Right renal pelvis (tissue), 4 donors: ENCODE measurements at places on chromosomes 2 and 18.

- DNase-seq: no peak
Observed at GRCh38 chr2:223712642-223713041, 110.5 kb upstream of the SCG2 start.

DNA sequence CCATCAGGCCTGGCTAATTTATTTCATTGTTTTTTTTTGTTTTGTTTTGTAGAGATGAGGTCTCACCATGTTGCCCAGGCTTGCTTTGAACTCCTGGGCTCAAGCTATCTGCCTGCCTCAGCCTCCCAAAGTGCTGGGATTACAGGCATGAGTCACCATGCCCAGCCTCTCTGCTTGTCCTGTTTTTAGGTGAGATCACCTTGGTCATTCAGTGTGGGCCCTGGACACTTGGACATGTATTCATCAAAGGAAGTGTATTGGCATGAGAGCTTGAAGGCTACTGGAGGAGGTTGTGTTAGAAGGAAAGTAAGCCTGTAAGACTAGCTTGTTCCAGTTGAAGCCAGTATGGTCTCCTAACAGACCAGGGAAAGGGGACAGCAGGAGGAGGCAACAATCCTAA, 229.2 kb upstream of the RGPD4 start:
- DNase-seq: no peak

- no peak for DNase-seq
Observed at GRCh38 chr2:223121283-223121682, 69.3 kb downstream of the KCNE4 start.

DNA sequence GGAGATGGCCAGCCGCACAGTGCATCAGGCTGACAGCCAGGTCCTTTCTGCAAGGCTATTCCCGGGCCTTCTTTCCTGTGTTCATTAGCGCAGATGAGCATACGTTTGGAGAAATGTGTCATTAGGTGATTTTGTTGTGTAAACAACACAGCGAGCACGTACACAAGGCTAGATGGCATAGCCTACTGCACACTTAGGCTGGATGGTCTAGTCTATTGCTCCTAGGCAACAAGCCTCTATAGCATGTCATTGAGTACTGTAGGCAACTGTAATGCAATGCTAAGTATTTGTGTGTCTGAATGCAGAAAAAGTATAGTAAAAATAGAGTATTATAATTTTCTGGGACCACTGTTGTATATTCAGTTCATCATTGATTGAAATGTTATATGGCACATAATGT, 50.9 kb upstream of the PHLPP1 start:
- no peak for DNase-seq

DNA sequence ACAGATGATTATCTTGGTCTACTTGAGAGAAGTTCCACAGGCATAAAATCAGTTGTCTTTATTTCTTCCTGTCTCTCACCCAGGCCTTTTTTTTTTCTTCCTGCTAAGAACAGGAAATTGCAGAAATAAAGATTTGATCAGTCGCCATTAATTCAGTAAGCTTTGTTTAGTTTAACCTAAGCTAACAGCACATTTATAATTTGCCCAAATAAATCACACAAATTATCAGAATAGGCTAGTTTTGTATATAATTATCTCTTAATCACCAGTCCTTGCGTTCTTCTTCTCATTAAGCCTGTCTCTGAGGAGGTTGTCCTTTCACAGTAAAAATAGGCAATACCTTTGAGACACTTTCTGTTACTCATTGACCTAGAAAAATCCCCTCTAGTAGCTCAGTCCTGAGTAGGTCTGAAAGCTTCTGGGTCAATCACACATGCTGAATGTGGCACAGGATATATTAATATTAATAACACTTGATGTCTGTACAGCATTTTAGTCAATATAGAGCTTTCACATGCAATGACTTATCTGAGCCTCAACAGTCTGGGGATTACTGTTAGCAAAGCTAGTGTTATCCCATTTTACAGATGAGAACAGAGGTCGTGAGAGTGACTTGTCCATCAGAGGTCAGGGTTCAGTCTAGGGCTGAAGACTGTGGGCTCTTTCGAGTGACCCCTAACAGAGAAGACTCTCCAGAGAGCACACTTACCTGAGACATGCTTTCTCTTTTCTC, 11.2 kb upstream of the STK17B start:
- DNase-seq: no peak

DNA sequence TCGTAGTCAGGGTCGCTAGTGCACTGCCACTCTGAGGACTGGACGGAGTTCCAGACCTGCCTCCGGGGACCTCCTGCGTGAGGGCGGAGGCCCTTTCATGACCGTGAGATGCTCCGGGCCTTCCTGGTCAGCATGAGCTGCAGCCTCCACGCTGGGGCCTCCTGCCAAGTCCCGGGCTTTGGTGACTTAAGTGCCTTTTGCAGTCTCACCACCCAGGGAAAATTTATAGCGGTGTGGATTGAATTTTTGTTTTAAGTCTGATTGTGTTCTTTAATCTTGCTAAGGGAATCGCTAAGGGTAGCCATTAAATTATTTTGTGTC, 33.6 kb downstream of the CHRNA1 start:
- DNase-seq: no peak

GRCh38 chr18:35619464-35619863, 37.9 kb downstream of the GALNT1 start:
- DNase-seq: no peak

DNA sequence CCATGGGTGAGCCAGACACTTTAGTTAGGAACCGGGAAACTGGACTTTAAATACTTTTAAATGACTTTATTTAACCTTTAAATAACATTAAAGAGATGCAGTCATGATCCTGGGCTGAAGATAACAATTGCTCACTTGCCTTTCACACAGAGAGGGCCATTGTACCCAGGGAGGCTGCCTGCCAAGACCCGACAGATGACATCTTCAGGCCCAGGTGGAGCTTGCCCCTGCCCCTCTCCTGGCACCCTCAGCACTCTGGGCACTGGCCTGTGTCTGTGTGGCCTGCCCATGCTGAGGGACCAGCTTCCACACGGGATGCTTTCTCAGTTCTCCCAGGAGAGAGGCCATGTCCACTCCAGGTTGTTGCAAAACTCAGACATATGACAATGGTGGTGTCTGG, 216.4 kb upstream of the MYT1L start:
- no peak for DNase-seq

DNA sequence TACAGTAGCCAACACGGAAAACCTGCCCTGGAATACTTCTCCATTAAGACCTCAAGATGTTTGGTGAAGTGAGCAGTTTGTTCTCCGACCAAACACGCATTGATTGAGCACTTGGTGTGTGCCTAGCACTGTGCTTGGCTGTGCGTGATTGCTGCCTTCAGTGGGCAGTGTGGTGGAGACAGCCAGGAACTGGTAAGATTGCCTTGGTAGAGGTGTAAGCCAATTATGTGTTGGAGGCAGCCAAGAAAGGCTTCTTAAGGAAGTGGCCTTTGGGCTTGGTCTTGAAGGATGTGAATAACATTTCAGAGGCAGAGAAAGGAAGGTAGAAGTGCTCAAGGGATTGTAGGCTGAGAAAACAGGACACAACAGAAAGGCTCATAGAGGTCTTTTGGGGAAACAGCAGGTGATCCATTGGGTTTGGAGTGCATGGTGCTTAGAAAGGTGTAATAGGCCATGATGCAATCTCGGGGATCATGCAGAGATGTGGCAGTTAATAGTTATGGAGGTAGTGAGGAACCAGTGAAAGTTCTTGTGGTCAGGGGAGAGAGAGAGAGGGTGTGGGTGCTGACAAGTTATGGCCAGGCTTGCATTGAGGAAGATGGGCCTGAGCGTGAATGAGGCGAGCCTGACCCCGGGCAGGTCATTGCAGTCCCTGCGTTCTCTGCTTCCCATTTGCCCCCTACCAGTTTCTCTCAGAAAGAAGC, 6.3 kb downstream of the B3GNT2 start:
- no peak for DNase-seq

DNA sequence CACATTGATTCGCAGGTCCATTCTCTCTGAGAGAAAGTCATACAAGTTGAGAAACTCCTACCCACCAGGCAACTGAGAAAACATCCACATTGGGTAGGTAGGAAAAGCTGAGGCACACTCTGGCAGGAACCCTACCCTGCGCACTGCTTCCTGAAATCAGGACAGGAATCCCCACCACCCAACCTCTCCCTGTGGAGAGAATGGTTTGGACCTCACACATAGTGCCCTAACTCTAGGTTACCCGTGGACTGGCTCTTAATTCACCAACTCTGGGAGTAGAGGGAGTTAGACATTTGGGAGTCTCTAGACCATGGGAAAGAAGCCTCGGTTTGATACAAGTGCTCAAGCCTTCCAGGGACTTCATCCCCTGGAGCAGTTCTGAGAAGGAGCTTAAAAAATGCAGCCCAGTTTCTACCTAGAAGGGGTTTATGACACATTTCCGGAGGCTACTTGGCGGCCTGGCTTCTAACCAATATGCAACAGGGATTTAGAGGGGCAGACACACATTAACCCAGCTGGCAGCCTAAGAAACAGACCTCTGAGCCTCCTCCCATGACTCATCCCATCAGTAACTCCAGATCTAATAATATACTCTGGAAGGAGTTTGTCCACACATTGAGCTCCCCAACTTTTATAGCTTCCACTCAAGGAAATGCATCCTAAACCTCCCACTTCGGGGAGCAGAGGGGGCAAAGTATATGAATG, 136.7 kb downstream of the EML6 start:
- DNase-seq: no peak

DNA sequence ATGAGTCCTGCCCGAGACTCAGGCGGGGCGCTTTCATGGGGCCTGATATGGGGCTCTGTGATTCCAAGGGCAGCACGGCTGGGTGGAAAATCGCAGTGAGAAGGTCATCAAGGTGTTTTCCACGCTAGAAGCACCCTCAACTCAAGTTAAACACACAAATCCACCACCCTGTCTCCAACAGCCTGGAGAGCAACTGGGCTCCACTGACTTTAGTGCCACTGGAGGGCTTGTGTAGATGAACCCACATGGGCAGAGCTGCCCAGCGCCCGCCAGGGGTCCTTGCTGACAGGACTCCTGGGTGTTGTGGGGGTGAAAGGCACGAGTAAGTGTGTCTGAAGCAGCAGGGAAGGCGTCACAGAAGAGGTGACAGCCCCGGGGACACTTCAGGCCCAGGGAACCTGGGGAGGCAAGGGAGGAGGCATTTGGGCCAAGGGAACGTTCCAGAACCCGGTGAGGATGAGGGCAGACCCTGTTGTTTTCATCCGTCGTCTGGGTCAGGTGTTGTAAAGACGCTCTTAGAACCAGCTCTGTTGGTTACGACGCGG, 51.8 kb upstream of the CTDP1 start:
- DNase-seq: no peak

- no peak for DNase-seq
Observed at GRCh38 chr2:111938392-111938791, 40.0 kb downstream of the MERTK start.

- DNase-seq: no peak
Observed at GRCh38 chr2:241389697-241390096, 33.6 kb downstream of the FARP2 start.

DNA sequence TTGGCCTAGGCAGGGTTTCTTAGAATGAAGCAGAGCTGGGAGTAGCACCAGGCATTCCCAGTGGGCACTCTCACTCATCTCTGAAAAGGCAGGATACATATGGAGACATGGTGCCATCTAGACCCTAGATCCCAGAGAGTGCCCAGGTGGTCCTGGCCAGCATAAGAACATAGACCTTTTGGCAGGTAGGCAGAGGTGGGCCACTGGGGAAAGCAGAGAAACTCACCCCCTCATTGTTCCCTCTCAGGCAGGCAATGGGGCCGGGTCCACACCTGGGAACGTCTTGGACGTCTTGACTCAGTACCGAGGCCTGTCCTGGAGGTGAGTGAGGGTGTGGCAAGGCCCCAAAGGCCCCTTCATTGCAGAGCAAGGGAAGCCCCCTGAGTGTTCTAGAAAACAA, 69.2 kb downstream of the PLB1 start:
- no peak for DNase-seq

GRCh38 chr2:160820691-160821090, 327.1 kb upstream of the RBMS1 start:
- DNase-seq: no peak

DNA sequence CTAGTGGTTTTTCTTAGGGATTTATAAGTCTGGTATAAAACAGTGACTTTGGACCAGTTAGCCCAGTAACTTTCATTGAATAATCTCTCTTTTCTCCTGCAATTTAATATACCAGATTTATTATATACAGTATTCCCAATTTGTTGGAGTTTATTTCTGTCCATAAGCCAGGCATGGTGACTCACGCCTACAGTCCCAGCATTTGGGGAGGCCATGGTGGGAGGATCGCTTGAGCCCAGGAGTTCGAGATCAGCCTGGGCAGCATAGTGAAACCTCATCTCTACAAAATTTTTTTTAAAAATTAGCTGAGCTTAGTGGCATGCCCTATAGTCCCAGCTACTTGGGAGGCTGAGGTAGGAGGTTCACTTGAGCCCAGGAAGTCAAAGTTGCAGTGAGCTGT, 26.7 kb downstream of the CNNM4 start:
- DNase-seq: no peak

GRCh38 chr18:52723550-52723970, 383.6 kb downstream of the DCC start:
- DNase-seq: no peak
